NCI-H1105 (cell line): ENCODE measurements at places on chromosomes 4 and X.

GRCh38 chr4:183600189-183600685, 58.7 kb downstream of the RWDD4 start:
- no peak for DNase-seq

GRCh38 chr4:36133086-36133485, 111.2 kb downstream of the ARAP2 start:
- DNase-seq: no peak

GRCh38 chr4:175772170-175772705, 39.8 kb downstream of the GPM6A start:
- no peak for DNase-seq

- no peak for DNase-seq
Measured at GRCh38 chr4:139641218-139641617, 24.4 kb upstream of the MGST2 start.

DNA sequence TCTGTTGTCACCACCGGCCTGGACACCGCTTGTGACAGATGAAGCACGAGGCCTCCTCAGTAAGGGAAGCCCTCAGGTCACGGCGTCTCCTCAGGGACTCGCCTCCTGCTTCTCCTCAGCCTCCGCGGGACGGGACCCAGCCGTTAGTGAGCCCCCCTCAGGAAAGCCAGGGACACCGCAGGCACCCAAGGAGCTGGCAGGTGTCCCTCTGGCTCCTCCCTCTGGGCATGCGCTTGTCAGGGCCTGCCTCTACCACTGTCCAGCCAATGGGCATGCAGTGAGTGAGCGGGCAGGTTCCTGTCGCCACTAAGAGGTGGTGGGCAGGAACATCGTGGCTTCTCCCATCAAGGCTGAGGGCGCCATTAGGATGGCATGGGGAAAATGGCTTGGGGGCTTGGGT, 23.5 kb upstream of the CT55 start:
- DNase-seq: no peak

GRCh38 chrX:17470136-17470535, 95.1 kb downstream of the NHS start:
- no peak for DNase-seq

GRCh38 chrX:136880003-136880451, 498 bp downstream of the RBMX start:
- DNase-seq: no peak

GRCh38 chr4:42654631-42655268, 2.2 kb downstream of the ATP8A1 start:
- no peak for DNase-seq

GRCh38 chr4:105896461-105896942, 1.2 kb downstream of the NPNT start:
- no peak for DNase-seq
